Subcutaneous adipose tissue (tissue), 4 donors: ENCODE measurements at places on chromosomes 1 and 21. TPM values are rescaled to one million over a fixed set of nuclear protein-coding genes. Genes with fewer than 3 reads are reported as not detected.

Gene PRAMEF25
- total RNA-seq, result not detected

Gene CSF1
- 110 TPM for total RNA-seq

Gene CD53
- 241 TPM for total RNA-seq

Gene IER5
- total RNA-seq, result 6.4 TPM

Gene CFAP45
- total RNA-seq, result 1.3 TPM

Gene IL20
- total RNA-seq, result not detected
